ENCODE measurements at places on chromosomes 2 and 18.

GRCh38 chr2:41717839-41718238 lies 330.0 kb upstream of the PKDCC start:
- DNase-seq = no peak

DNA sequence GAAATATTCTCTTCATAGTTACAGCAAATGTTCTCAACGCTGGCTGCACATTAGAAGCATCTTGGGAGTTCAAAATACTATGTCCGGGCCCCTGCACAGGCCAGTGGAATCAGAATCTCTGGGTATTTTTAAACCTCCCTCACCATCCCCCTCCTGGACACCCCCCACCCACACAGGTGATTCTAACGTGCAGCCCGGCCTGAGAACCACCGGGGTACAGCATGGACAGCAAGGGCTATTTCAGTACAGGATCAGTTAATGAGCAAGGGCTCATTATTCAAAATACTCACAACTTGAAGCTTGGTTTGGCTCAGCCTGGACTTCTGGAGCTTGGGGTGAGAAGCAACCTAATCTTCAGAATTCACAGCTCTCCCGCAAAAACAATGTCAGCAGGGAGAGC lies 31.4 kb downstream of the INO80C start:
- DNase-seq = no peak

DNA sequence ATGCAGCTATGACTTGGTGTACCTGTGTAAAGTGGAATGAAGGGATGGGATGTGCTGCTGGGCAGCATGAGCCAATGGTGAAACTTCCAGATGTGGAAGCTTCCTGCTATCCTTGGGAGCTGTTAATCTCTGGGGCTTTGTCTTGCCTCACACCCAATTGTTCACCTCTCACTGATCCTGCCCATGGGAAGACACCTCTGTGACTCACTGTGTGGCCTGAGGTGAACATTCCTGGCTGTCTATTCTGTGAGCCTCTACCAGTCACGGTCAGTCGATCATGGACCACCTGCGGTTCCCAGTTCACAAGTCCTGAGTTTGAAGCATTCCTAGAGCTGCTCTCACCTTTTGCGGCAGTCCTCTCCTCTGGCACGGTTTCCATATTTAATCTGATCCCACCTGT lies 12.1 kb downstream of the NEURL3 start:
- no peak for DNase-seq

- no peak for DNase-seq
Observed at GRCh38 chr2:65300134-65300760, 72.6 kb downstream of the ACTR2 start.

- no peak for DNase-seq
Observed at GRCh38 chr2:10359246-10359645, 56.5 kb downstream of the HPCAL1 start.

DNA sequence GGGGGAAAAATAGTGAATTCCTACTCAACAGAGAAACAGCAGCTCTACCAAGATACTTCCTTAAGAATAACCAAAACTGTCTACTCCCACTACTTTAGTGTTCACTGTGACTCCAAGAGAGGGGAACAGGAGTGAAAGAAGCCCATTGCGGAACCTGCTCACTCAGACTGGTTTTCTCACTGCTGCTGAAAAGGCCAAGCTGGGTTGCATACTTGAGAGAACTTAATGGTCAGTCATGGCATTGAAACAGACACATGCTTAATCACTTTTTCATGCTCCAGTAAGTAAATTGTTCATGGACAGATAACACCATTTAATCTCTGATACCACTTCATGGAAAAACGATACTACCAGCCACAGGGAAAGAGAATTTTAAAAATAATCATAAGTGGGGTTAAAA lies 35.7 kb upstream of the SLC8A1 start:
- DNase-seq = no peak

- peak; percentile 36 for DNase-seq
Observed at GRCh38 chr2:86441882-86442641, 891 bp downstream of the KDM3A start.

GRCh38 chr18:708096-708495 lies 4.3 kb downstream of the ENOSF1 start:
- no peak for DNase-seq

DNA sequence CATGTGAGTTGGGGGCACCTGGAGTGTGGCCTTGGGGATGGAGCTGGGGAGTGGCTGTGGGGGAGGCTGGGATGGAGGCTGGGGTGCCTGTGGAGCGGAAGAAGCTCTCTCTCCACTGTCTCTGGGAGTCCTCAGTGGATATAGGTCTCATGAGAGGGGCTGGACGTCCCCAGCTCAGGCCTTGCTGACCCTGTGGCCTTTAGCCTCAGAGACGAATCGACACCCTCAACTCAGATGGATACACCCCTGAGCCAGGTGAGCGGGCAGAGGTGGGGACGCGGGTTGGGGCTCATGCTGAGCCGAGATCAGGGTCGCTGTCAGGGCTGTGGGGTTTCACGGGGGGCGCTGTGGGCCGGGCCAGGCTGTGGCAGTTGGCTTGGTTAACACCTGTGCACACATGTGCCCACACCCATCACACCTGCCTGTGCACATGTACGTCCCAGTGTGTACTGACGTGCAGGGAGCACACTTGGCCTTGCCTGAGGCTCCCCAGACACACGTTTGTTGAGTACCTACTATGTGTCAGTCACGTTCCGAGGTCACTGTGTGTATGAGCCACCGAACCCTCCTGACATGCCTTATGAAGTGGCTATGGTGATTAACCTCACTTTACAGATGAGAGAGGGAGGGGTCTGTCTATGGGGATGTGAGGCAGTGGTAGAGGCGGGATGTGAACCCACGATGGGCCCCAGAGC lies 20.1 kb downstream of the ZAP70 start:
- no peak for DNase-seq

DNA sequence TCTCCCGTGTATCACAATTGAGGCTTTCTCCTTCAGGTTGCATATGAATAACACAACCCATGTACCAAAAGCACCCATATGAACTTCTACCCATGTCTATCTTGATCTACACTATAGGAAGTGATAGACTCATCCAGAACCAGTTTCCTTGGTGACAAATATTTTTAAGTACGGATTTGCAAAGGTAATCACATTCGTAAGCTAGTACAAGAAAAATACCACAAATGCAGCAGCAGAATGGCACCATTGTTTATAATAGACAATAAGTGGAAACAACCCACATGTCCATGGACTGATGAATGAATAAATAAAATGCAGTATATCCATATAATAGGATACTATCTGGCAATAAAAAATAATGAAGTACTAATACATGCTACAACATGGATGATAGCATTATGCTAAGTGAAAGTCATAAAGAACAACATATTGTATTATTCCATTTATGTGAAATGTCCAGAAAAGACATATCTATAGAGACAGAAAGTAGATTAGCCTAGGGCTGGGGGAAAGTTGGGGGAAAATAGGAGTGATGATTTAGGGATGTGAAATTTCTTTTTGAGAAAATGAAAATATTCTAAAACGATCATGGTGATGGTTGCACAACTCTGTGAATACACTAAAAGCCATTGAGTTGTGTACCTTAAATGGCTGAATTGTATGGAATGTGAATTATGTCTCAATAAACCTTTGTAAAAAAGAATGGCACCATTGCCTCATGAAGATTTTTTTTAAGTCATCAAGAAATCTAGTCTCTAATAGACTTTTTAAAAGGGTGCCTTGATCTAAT lies 3.4 kb upstream of the CCDC88A start:
- no peak for DNase-seq

DNA sequence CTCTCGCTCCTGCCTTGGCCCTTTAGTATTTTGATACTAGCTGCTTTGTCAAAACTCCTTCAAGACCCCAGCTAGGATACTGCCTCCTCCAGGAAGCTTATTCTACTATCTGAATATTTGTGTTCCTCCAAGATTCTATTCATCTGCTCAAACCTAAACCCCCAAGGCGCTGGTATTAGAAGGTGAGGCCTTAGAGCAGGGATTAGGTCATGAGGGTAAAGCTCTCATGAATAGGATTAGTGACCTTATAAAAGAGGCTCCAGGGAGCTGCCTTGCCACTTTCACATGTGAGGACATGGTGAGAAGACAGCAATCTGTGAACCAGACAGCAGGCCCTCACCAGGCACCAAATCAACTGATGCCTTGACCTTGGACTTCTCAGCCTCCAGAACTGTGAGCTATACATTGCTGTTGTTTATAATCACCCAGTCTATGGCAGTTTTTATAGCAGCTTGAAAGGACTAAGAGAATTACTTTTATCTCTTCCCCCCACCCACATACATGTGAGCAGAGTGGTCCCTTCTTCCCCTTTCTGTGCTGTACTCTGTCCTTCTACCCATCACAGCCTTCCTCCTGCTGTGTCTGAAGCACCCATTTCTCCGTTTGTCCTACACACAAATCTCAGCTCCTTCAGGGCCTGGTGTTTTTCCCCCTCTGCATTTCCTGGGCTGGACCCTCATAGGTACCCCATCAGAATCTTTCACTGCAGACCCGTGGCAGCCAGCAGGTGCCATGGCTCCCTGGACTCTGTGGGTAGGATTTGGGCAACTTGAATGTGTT lies 54.5 kb downstream of the HS1BP3 start:
- DNase-seq = no peak

GRCh38 chr2:109473616-109474318 lies 140.0 kb downstream of the SEPTIN10 start:
- DNase-seq = no peak

DNA sequence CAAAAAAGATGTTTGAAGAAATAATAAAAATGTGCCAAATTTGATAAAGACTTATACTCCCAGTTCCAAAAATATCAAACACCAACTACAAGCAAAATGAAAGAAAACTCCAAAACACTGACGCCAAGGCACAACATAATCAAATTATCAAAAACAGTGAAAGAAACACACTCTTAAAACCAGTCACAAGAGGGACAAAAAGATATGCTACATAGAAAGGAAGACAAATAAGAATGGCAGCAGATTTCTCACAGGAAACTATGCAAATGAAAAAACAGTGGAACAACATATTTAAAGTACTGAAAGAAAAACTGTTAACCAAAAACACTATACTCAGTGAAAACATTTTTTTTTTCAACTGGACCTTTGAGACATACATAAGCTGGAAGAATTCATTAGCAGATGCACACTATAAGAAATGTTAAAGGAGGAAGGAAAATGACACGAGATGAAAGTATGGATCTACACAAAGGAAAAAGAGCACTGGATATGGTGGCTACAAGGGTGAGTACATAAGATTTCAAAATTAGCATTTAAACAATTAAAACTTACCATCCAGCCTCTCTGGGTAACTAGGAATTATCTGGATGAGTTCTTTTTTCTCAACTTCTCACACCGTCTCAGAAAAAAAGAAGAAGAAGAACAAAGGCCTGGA lies 94.0 kb upstream of the ACVR1C start:
- DNase-seq = no peak

DNA sequence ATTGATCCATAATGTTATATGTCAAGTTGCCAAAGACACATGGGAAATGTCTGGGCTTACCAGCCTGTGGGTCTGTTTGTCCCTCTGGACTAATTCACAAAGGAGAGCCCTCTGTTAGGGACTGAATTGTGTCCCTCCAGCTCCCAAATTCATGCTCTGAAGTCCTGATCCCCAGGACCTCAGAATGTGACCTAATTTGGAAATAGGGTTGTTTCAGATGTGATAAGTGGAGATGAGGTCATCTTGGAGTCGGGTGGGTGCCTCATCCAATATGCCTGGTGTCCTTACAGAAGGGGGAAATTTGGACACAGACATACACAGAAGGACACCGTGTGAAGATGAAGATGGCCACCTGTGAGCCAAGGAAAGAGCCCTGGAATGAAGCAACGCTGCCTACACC lies 41.4 kb upstream of the ROCK2 start:
- no peak for DNase-seq

DNA sequence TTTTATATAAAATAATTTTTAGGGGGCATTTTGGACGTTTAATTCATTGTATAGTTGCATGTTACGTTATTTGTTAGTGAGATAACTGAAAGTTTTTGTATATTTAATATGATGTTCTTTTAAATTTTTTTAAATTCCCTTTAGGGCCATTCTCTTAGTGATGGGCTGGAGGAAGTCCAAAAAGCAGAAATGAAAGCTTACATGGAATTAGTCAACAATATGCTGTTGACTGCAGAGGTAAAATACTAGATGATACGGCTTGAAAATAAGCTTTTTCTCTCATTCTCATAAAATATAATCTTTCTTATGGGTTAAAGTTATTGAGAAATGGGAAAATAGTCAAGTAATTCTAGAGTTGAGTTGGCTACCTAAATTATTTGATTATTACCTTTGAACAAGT lies 58.9 kb downstream of the MTX2 start:
- DNase-seq = no peak

- no peak for DNase-seq
Observed at GRCh38 chr2:206084439-206084869, 1.5 kb downstream of the INO80D start.

DNA sequence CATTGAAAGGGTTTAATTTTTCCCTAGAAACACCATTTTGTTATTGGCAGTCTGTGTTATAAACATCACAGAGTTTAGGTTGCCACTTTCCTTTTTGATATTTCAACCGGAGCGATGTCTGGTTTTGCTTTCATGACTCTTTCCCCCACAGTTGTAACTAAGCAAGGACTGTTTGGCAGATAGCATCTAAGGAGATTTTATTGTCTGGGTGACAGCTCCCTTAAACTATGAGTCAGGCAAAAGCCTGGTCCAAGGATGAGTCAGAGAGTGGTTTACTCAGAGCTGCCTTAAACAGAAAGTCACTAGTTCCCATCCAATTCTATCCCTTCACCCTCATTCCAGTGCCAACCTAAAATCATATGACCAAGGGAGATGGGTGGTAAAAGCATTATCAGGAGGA lies 341.6 kb upstream of the VWC2L start:
- no peak for DNase-seq

DNA sequence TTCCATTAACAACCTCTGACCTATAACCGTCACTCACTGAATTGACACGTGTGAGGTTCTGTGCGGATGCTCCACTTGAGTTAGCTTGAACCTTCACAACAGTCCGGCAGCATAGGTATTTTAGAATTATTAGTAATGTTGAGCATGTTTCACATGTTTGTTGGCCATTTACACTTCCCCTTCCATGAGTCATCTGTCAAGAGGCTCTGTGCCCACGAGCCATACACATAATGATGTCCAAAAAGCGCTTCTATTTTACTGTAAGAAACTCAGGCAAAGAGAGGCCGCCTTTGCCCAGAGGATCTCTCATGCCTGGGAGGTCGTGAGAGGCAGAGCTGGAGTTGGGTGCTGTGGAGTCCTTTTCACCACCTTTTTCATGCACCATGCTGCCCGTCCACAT lies 28.9 kb upstream of the TMEM214 start:
- DNase-seq = no peak

GRCh38 chr2:223093436-223094241 lies 41.6 kb downstream of the KCNE4 start:
- DNase-seq = no peak

- DNase-seq = no peak
Observed at GRCh38 chr2:86054535-86055082, 51.1 kb downstream of the POLR1A start.

DNA sequence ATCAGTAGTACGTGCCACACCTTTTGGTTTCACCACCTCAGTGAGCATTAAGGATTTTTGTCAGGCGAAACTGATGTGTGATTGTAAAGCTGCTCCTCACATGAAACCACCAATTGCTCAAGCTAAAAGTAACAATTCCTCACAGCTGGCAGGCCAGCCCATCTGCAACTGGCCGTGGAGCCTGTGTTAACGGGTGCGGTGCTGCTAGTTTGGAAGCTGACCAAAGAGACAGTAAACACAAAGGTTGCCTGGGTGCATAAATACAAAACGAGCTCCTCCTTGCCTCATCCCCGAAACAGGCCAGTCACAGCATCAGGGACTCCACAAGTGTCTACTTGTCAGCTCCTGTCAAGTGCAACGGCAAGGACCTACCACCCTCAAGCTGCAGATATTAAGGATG lies 32.0 kb downstream of the LGALSL start:
- DNase-seq = no peak

- no peak for DNase-seq
Observed at GRCh38 chr18:46621871-46622270, 35.1 kb downstream of the LOXHD1 start.

GRCh38 chr18:75135158-75135725 lies 73.7 kb downstream of the PTGR3 start:
- DNase-seq = no peak
